ENCODE measurements at places on chromosomes 13 and 19.
A peak's percentile ranks its signal among the peaks of the same experiment; 100 is the strongest.

- H3K4me1 ChIP-seq = no peaks in the 10 kb centered on the region
- no peaks in the 10 kb centered on the region for H3K36me3 ChIP-seq
- DNase-seq = no peak
Measured at GRCh38 chr13:54196684-54197083, 1168.1 kb downstream of the OLFM4 start.

DNA sequence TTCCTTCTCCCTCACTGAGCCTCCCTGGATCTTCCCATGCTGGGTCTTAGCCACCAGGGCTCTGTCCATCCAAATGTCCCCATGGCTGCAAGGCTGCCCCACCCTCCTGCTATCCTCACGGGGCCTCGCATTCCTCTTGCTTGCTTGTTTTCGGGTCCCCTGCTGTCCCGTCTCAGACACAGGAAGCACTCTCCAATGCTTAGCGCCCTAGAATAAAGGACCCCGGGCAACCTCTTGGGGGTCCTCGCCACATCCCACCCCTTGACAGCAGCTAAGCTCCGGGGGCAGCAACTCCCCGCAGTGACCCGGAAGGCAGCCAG, 23.7 kb downstream of the SH3GL1 start:
- peaks cover 7% of the 10 kb centered on the region for H3K27me3 ChIP-seq
- H3K4me1 ChIP-seq = peaks cover 31% of the 10 kb centered on the region
- no peak for DNase-seq
- no peak overlapping the region for H3K27ac ChIP-seq

DNA sequence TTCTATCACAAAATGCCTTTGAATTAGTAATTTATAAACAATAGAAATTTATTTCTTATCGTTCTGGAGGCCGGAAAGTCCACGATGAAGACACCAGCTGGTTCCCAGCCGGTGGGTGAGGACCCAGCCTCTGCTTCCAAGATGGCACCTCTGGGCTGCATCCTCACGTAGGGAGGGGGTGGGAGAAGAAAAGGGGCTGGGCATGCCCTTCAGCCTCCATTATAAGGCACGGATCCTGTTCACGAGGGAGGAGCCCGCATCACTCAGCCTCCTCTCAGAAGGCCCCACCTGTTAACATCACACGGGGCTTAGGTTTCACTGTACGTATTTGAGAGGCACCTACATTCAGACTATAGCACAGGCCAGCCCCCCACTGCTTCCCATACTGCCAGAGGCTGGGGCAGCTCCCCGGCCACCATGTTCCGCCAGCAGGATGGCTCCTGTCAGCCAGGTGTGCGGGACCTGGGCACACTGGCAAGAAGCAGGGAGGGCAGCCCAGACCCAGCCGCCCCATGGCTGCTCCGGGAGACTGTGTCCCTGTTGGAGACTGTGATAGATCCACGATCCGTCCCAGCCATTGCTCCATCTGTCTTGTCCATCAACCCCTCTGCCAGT, 131.6 kb downstream of the SOX1 start:
- peaks cover 7% of the 10 kb centered on the region for H3K4me1 ChIP-seq
- no peak overlapping the region for H3K4me3 ChIP-seq
- no peak for DNase-seq
- no peak overlapping the region for H3K27ac ChIP-seq
- H3K27me3 ChIP-seq = peaks cover 7% of the 10 kb centered on the region
- no peaks in the 10 kb centered on the region for H3K36me3 ChIP-seq

GRCh38 chr13:98871727-98872126, 106.1 kb downstream of the DOCK9 start:
- peaks cover 11% of the 10 kb centered on the region for H3K4me1 ChIP-seq
- peak overlapping the region; percentile 6 for H3K4me3 ChIP-seq
- H3K27me3 ChIP-seq = peaks cover 25% of the 10 kb centered on the region
- DNase-seq = no peak

DNA sequence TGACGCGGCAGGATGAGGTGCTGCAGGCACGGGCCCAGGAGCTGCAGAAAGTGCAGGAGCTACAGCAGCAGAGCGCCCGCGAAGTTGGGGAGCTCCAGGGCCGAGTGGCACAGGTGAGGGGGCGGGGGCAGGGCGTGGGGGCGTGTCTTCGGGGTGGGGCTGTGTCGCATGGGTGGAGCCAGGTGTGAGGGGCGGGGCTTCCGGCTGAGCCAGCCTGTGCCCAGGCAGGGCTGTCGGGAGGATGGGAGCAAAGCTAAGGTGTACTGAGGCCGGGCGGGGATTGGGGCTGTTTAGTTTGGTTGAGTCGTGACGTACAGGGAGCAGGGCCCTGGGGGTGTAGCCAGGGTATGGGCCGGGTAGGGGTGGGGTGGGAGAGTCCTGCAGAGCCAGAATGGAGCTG, 62.3 kb downstream of the KCNC3 start:
- peaks cover 10% of the 10 kb centered on the region for H3K27me3 ChIP-seq
- no peaks in the 10 kb centered on the region for H3K4me1 ChIP-seq
- no peak overlapping the region for H3K27ac ChIP-seq
- no peak for DNase-seq

Data from endothelial cell (in vitro differentiated cells).